T-helper 22 cell (primary cell): ENCODE measurements at places on chromosomes 11 and 22.

GRCh38 chr11:77375107-77375506 is 73.6 kb upstream of the GDPD4 start:
- no peak for DNase-seq

- no peak for DNase-seq
Observed at GRCh38 chr11:2963761-2964160, 28.4 kb downstream of the NAP1L4 start.

DNA sequence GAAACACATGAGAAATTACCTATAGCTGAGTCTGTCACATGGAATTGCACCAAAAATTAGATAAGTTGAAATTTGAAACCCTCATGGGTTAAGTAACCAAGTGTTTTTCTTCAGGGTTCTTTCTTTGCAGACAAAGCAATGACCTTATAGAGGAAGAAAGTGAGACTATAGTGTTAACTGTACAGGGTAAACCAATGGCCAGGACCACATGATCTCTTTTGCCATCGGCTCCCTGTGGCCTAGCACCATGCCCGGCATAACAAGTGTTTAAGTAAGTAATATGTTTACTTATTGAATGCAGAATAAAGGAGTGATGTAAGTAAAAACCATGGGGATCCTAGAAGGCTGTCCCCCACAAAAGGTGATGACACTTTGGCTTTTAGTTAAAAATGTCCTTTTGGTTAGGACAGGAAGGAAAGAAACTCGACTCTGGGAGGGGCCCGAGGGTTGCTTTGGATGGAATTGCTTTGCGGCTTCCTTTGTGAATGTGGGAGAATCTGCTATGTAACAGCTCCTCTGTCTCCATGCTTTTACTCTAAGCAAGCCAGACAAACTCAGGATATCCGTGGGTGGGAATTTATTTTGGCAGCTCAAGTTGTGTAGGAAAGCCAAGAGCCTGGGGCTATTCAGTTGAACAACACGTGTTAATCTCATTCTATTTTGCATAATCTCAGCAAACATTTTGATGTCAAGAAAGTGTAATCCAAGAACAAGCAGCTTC is 454.7 kb downstream of the INSC start:
- no peak for DNase-seq

GRCh38 chr22:25555586-25555985 is 8.9 kb upstream of the GRK3 start:
- DNase-seq, result no peak

DNA sequence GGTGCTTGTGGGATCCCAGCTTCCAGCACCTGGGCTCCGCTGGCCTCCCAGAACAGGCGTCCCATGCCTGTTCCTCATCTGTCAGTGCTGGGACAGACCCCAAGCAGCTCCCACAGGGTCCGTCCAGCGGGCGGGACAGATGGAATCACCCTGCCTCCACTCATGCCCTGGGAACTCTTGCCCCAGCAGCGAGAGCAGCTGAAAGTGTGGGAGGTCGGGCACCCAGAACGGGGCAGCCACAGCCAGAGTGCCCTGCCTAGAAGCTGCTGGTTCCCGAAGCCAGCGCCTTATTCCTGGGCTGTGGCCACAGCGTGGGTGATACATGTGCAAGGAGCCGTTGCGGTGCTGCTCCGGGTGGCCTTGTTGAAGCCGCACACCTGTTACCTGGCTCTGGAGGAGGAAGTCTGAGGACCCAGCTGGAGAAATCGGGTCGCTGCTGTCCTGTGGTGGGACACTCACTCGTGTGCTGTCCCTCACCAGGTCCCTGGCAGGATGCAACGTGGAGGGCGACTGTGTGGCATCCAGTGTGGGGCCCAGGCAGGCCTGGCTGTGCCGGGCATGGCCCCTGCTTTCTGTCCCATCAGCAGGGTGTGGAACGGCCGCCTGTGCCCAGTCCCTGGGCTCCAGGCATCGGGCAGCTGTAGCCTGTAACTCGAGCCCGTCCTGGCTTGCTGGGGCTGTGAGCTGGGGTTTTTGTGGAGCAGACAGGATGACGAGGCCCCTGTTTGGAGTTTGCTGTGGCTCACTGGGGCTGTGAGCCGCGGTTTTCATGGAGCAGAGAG is 16.2 kb downstream of the GRAMD4 start:
- DNase-seq, result no peak

DNA sequence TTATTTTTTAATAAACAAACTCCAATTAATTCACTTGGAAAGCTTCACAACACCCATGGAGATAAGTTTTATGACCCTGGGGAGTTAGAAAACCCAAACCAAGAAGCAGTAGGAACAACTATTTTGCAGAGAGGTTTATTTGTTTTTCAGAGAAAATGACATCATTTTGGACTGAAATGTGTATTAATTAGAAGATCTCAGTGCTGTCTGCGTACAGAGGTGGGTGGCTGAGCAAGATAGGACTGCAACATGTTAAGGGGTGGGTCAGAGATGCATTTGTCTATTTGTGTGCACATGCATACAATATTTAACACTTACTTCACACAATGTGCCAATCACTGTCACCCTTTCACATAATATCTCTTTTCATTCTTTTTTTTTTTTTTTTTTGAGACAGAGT is 1.1 kb downstream of the SCGB1A1 start:
- no peak for DNase-seq

DNA sequence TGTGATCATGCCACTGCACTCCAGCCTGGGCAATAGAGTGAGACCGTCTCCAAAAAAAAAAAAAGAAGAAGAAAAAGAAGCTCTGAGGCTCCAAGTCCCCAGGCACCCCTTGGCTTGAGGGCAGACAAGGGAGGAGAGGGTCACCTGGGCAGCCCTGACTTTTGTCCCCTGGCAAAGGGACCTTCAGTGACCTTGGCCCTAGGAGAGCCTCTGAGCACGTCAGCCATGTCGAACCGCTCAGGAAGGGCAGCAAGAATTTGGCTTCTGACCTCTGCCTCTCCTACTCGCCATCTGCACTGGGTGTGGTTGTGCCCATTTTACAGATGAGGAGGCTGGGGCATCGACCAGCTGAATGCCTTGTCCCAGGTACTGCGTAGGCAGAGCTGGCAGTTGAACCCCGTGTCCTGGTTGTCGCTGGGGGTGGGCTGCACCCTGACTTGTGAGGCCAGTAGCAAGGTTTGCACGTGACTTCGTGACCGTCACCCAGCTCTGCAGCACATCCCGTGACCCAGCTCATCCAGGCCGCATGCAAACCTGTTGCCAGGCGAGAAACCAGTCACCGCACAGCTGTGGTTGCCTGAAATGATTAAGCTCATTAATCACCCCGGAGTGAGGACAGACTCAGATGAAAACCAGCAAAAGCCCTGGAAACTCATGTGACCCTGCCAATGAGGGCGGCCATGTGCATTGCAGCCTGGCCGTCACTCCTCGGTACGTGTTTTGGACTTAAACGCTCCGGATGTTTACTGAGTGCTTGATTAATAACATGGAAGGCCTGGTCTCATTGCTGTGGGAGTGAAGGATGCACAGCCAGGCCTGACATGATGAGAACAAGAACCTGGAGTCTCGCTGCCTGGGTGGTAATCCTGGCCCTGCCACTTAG is 47.7 kb upstream of the PPP6R3 start:
- no peak for DNase-seq

GRCh38 chr11:76672431-76673175 is 2.1 kb upstream of the LRRC32 start:
- DNase-seq, result peak; percentile 21

DNA sequence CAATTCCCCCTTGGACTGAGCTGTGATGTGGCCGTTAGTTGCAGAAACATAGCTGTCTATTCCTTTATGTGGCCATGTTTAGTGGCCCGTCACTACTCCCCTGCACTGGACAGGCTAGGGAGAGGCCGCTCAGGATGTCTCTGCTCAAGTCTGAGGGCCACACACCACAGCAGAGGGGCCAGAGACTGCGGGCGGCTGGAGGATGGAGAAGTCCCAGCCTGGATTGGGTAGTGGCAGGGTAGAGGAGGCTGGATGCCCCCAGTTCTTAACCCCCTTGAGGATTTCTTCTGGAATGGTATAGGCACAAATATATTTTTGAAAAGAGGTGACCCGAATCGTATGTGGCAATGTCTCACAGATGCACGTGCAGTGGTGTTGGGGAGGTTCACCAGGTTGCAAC is 116.4 kb upstream of the B3GAT1 start:
- DNase-seq, result no peak

GRCh38 chr11:99952816-99953215 is 734.3 kb upstream of the ARHGAP42 start:
- DNase-seq, result no peak

- no peak for DNase-seq
Observed at GRCh38 chr22:38415561-38416321, 39.3 kb downstream of the KCNJ4 start.

DNA sequence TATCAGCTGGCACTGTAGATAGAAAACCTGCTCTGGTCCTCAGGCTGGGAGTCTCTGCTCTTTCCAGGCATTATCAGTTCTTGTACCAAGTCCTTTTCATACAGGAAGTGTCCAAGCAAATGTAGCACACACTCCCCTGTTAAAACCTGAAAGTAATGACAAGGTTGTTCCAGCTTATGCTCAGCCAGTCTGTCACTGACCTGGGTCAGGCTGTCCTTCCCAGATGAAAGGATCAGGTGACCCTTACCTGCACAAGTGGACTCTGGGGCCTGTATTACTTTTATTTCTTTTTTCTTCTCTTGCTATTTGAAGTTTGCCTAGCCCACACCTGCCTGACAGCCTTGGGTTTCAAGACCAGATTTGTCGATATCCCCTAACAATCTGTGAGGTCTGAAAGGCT is 156.3 kb upstream of the SESN3 start:
- no peak for DNase-seq

DNA sequence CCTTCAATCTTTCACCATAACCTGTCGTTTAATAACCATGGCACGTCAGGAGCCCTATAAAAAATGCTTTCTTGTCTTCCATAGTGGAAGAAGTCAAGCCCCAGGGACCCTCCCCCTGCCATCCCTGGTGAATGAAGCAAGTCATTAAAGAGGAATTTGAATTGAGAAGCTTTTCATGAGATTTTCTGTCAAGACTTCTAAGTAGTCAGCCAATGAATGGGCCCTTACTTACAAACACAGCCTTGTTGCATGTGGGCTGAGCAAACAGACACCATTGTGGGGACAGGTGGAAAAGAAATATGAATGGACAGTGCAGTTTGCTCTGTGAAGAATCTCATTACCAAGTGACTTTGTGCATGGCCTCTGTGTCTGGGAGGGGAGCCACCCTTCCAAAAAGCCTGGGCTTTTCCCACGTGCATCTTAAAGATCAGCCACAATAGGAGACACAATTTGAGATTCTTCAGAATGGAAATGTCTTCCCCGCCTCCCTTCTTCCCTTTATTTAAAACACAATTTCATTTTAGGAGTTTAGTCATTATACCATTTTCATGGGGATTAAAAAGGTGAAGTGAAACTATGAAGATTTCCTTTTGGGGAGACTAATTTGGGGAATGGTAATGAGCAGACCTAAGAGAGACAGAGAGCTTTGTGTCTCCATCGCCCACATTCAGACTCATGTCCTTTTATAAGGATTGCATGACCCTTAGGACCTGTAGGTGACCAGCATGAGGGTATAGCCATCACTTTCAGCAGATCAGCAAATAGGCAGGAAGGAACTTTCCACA is 152.0 kb downstream of the LRRC4C start:
- no peak for DNase-seq

GRCh38 chr11:35160902-35161597 is 22.1 kb downstream of the CD44 start:
- DNase-seq, result no peak

DNA sequence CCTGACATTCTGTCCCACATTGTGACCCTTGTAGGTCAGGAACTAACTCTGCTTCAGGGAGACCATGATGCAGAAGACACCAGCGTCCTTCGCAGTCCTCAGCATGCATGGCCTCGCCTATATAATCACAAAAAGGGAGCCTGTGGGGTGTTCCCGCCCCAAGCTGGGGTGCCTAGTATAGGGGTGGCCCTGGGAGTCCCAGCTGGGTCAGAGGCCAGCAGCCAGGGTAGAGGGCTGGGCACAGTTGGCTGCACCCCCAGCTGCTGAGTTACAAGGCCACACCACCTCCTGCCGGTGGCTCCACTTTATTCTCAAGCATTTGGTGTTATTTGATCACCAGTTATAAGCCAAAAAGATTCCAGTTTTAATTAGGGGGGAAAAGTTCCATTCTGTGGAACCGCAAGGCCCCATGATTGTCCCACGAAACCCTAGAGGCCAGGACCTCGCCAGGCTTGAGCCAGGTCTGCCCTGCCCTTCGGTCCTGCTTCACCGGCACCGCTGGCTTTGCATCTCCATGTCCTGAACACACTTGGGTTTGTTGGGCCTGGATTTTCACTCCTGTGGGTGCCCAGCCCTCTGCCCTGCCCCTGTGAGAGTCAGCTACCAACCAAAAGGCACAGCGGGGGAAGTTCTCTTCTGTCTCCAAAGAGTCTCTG is 15.0 kb upstream of the GNB1L start:
- DNase-seq, result no peak

DNA sequence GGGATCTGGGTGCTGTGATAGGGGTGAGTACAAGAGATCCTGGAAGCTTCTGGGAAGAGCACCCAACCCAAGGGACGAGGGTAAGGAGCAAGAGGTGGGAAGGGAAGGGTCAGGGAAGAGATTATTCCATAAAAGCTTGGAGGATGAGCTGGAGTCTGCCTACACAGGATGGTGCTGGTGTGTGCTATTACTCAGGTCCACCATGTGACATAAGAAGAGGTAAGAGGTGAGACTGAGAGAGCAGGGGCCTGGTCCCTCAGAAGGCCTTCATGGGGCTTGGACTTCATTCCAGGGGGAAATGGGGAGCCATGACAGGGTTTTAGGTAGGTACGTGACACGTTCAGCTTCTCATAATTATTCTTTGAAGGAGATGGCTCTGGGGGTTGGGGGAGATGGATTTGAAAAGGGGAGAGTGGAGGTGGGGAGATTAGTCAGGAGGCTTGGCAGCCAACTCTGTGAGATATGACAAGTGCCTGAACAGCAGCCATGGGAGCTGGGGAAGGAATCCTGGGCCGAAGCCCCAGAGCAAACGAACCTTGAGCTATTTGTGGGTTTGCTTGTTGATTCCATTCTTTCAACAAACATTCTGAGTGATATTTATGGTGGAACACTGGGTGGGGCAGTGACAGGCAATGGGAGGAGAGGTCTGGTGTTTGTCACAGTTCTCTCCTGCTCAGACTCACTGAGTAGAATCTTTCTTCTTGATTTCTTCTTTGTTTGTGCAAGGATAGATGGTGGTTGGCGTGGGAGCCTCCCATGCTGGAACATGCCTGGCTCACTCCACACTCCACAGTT is 11.2 kb upstream of the NCAM1 start:
- DNase-seq, result no peak

GRCh38 chr11:117064275-117064674 is 34.0 kb downstream of the SIK3 start:
- no peak for DNase-seq

DNA sequence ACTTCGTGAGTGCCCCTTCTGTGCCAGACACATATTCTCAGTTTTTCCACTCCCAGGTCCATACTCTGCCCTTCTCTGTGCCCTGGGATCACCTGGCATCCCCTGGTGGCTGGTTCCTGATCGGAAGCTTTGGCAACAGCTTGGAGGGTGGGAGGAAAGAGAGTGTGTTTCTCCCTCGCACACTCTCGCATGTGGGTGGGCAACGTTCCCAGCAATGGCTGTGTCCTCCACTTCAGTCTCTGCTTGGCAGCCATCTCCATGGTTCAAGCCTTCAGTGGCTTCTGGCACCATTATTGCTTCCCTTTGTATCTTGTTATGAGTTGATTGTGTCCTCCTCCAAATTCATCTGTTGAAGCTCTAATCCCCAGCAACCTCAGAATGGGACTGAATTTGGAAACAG is 342.7 kb upstream of the SYN3 start:
- no peak for DNase-seq
